T-helper 17 cell (primary cell): ENCODE measurements at places on chromosomes 3 and 15. TPM values are rescaled to one million over a fixed set of nuclear protein-coding genes. Genes with fewer than 3 reads are reported as not detected.

- H3K36me3 ChIP-seq, result no peaks in the 10 kb centered on the region
- H3K4me1 ChIP-seq, result peaks cover 19% of the 10 kb centered on the region
- H3K27me3 ChIP-seq, result no peaks in the 10 kb centered on the region
- H3K4me3 ChIP-seq, result no peak overlapping the region
- H3K27ac ChIP-seq, result peak overlapping the region; percentile 79
Measured at GRCh38 chr15:40381818-40382529, 547 bp upstream of the KNSTRN start.

DNA sequence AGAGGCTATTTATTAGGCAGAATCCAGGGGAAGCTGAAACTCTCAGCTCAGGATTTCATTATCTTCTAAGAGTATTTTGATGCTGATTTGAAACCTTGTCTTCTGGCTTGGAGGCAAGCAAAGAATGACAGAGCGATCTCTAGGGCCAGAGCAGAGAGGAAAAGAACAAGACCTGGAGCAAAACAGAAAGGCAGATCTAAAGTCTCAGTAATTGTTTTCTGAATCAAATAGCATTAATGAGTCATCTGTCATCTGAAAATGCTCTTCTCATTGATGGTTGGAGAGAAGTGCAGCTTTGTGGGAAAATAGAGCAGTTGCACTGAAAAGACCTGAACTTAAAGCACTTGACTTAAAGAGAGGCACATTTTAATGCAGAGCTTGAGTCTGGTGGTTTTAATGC, 385.9 kb downstream of the RAP2B start:
- no peaks in the 10 kb centered on the region for H3K27me3 ChIP-seq
- H3K36me3 ChIP-seq, result no peaks in the 10 kb centered on the region
- H3K4me3 ChIP-seq, result no peak overlapping the region
- DNase-seq, result no peak
- H3K27ac ChIP-seq, result no peak overlapping the region

DNA sequence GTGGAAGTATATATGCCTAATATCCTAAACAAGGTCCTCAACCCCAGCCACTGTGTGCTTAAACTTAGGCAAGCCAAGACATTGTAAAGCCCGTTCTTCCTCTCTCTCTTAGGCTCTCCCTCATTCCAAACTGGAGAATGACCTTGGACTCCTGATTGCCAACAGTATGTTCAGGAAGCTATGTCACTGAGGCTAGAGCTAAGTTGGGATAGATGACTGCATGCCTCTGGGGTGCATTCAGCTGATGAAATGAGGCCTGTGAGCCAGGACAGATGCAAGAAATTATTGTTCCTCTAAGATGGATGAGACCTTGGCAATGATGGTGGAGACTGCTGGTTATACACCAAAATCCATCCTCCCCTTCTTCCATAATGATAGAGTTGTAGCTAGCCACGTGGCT, 27.9 kb upstream of the TBC1D21 start:
- H3K4me3 ChIP-seq, result no peak overlapping the region
- no peaks in the 10 kb centered on the region for H3K4me1 ChIP-seq
- H3K27ac ChIP-seq, result no peak overlapping the region
- H3K27me3 ChIP-seq, result peaks cover 60% of the 10 kb centered on the region
- no peaks in the 10 kb centered on the region for H3K36me3 ChIP-seq

DNA sequence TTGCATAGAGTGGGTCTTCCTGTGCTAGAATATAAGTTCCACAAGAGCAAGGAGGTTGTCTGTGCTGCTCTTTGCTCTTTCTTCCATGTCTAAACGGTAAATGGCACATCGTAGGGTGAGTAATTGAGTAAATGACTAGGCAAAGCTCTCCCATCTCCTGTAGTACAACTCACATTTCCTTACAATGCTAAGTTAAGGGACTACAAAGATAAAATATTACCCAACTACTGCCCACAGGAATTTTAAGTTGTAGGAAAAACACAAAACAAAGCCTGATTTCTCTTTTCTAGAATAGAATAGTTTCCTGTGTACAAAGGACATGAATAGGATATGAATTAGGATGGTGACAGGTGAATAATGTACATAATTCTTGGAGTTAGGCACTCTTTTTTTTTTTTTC, 19.9 kb upstream of the LRIG1 start:
- no peak overlapping the region for H3K27ac ChIP-seq
- H3K27me3 ChIP-seq, result peaks cover 19% of the 10 kb centered on the region
- no peak overlapping the region for H3K4me3 ChIP-seq

GRCh38 chr15:92709110-92709790, 53.7 kb upstream of the FAM174B start:
- no peaks in the 10 kb centered on the region for H3K36me3 ChIP-seq
- no peak for DNase-seq
- H3K27me3 ChIP-seq, result peaks cover 36% of the 10 kb centered on the region
- peaks cover 10% of the 10 kb centered on the region for H3K4me1 ChIP-seq
- H3K4me3 ChIP-seq, result no peak overlapping the region

DNA sequence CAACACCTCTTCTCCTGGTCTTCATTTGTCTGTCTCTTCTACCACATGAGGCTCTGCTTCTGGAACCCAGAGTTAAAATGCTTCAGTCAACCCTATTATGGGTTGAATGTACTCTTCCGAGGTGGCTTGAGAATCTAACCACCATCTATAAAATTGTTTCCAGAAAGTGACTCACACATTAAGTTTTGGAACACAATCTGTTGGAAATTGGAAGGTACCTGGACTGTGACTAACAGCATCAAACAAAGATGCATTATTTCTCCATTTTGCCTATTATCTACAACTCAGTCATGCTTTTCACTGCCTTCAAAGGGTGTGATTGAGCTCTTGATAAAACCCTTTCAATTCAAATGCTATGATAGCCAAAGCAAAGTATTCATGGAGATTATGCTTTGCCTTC, 499.0 kb upstream of the SEMA6D start:
- no peaks in the 10 kb centered on the region for H3K4me1 ChIP-seq
- H3K36me3 ChIP-seq, result no peaks in the 10 kb centered on the region
- H3K27ac ChIP-seq, result no peak overlapping the region
- H3K4me3 ChIP-seq, result no peak overlapping the region
- H3K27me3 ChIP-seq, result no peaks in the 10 kb centered on the region

DNA sequence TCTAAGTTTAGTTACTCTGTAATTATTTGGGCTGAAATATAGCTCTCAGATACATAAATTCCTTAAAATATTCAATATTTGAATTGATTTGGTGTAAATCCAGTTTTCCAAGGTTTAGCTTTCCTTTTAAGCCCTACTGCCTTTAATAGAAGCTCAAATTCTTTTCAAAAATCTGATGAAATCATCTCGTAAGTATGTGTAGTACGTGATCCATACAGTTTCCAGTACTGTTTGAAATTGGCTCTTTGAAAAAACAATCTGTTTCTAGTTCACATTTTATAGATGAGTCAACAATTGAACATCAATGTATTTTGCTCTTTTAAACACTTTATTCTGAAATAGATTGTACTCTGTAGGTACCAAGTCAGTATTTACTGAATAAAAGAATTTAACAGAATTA, 84.2 kb downstream of the LRRC49 start:
- H3K27ac ChIP-seq, result no peak overlapping the region
- H3K36me3 ChIP-seq, result no peaks in the 10 kb centered on the region
- H3K27me3 ChIP-seq, result no peaks in the 10 kb centered on the region

- H3K4me3 ChIP-seq, result no peak overlapping the region
- no peak overlapping the region for H3K27ac ChIP-seq
- DNase-seq, result no peak
- H3K36me3 ChIP-seq, result peaks cover 2% of the 10 kb centered on the region
Measured at GRCh38 chr3:14592390-14592789, 52.2 kb upstream of the GRIP2 start.

- H3K27ac ChIP-seq, result no peak overlapping the region
- peaks cover 20% of the 10 kb centered on the region for H3K27me3 ChIP-seq
Measured at GRCh38 chr15:39506146-39506545, 74.7 kb upstream of the THBS1 start.

Gene KLF15
- total RNA-seq, result 0.39 TPM

Gene PROS1
- 7.4 TPM for total RNA-seq

Gene PYDC2
- not detected for total RNA-seq
